Stomach (tissue), 19 donors: ENCODE measurements at places on chromosomes 11 and 22.

- DNase-seq = no peak
These were observed 538.9 kb upstream of the API5 start for GRCh38 chr11:42772886-42773285.

DNA sequence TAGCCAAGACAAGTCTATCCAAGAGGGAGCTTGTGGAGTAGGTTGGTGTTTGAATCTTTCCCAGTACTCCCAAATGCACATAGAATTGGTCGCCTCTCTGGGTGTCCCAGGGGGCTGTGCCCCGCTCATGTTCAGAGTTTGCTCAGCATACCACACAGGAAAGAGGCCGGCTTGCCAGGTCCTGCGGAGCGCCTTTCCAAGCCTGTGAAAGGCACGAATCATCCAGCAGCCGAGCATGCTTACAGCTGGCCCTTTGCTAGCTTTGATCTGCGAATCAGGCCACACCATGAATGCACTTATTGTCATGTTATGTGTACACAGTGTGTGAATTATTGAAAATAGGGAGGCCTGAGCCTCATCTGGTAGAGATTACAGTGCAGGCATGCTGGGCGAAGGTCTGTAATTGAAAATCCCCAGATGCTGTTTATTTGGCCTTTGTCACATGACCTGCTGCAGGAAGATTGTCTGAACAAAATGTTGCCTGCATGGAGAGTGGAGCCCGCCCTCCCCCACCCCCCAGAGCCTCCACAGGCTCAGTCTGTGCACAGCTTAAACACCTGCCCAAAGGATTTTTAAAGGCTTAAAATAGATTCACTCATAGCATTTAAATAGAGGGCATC, 163.3 kb upstream of the RASSF10 start:
- peak; percentile 55 for DNase-seq

DNA sequence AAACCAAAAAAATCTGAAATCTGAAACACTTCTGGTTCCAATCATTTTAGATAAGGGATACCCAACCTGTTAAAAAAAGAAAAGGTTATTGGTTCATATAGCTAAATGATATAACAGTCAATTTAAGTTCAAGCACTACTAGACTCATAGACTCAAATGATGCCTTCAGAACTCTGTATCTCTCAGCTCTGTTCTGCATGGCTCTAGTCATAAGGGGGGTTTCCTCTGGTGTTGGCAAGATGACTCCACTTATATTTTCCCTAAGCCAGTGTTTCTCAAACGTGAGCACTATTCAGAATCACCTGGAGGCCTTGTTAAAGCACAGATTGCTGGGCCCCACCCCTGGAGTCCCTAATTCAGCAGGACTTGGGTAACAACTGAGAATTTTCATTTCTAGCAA, 11.5 kb upstream of the RRAS2 start:
- DNase-seq = no peak

DNA sequence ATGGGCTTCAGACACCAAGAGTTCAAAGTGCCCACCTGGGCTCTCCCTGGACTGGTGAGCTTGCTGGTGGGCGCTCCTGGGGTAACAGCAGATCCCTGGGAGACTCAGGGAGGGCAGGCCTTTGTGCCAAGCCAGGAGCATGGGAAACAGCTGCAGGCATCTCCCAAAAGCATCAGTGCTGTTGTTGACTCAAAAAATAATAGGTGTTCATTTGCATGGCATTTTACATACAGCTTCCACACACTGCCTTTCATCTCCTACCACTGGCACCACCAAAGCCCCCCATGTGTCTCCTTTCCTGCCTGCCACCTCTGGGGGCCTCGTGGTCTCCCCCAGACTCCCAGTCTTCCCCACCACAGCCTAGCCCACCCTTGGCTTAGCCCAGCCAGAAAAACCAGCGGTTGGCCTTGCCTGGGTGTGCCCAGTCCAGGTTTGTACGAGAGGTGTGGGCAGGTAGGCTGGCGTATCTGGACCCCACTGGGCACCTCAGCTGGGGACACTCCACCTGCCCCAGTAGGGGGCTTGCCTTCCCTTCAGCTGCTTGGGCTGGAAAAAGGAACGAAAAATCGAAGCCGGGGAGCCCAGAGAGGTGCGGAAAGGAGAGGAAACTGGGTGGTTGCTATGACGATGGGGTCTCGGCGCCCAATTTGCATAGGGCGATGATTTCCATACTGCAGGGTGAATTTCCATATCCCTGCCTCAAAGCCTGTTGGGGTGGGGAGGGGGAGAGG, 15.0 kb downstream of the POU2F3 start:
- no peak for DNase-seq

DNA sequence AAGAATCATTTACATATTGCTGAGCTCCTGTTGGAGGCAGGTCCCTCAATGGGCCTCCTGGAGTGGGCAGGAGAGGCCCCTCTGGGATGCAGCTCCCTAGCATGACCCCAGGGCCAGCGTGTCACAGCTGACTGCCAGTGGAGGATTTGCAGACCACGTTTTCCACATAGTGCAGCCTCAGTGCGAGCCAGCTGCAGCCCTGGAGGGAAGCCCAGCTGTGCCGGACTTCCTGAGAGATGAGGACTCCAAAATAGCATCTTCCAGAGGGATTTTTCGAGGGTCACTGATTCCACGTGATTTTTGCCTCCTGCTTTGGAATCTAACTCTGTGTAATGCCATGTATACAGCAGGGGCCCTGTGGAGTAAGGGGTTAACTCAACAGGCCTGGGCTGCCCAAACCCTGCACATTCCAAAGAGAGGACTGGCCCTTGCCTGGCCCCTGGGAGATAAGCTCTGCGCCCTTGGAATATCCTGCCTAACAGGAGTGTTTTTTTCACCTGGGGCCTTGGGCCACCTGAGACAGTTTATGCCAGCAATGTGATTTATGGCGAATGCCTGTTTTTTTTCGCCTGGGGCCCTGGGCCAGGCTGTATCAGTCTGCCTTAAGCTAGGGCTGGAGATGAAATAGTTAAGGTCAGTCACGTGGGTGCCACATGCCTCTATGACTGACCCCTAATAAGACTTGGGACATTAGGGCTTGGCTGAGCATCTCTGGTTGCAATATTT, 47.4 kb downstream of the RPS6KA4 start:
- peak; percentile 85 for DNase-seq

DNA sequence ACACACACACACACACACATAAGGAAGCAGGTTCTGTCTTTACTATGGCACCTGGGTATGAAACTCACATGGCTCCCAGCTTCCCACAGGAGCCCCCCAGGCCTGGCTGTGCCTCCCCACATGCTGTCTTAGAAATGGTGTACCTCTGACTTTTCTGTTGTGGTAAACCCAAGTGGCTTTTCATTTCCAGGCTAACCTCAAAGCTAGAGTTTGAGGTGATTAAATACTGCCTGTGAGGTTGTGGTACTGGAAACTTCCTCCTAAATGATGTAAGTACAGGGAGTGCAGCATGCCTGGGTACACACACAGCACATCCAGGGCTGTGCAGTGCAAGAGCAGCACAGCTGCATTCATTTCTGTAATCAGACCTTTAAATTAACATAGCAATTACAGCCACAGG, 34.4 kb downstream of the ME3 start:
- no peak for DNase-seq

- DNase-seq = no peak
These were observed 48.2 kb downstream of the MICAL3 start for GRCh38 chr22:17976121-17976520.

DNA sequence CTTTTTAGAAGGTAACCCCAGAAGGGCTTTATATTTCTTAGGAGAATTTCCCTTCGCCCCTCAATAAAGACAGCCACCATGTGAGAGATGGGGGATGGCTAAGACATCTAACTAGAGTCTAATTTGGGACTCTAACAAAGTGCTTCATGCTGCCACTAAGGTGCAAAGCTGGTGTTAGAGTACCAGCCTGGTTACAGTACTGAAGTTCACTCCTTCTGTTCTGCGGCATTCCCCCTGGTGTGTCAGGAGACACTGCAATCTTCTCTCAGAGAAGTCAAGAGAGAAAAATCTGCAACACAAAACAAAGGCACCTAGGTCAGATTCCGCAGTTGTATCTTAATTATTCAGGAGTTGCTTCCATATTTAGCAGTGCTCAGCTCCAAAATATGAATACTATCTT, 603.0 kb upstream of the CADM1 start:
- DNase-seq = no peak

- no peak for DNase-seq
These were observed 13.3 kb downstream of the CSNK1E start for GRCh38 chr22:38303974-38304373.

GRCh38 chr22:48934446-48934845, 893.2 kb downstream of the BRD1 start:
- DNase-seq = no peak

DNA sequence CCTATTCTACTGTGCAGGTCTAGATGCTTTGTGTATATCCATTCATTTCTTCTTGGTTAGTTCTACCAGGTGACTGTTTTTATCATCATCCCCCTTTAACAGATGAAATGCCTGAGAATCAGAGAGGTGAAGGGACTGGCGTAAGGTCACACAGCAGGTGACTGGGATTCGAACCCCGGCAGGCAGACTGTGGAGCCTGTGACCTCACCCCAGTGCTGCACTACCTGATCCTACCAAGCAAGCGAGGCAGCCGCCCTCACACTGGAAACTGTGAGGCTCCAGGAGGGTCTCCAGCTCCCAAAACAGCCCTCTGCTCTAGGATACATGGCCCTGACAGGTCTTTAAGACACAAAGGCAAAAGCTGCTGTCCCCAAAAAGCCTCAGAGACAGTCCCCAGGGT, 91.7 kb downstream of the CHST1 start:
- DNase-seq = no peak

DNA sequence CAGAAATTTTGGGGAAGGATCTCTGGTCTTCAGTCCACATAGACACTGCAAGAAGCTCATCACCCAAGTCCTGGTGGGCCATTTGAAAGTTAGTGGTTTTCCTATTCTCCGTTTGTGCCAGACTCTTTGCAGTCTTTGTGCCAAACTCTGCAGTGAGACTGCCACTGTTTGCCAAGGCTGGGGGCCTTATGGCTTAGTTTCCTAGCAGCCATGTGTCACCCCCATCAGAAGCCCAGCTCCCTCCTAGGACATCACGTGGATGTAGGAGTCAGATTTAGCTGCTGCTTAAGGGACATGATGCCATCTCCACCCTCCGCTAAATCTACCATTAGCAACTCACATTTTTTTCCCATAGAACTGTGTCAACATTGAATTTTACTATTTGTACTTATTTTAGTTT, 220.0 kb downstream of the C11orf91 start:
- DNase-seq = no peak

- peak; percentile 25 for DNase-seq
These were observed 531.7 kb downstream of the TBC1D22A start for GRCh38 chr22:47294222-47294532.

GRCh38 chr11:119046489-119046888, 10.5 kb downstream of the HYOU1 start:
- DNase-seq = no peak

DNA sequence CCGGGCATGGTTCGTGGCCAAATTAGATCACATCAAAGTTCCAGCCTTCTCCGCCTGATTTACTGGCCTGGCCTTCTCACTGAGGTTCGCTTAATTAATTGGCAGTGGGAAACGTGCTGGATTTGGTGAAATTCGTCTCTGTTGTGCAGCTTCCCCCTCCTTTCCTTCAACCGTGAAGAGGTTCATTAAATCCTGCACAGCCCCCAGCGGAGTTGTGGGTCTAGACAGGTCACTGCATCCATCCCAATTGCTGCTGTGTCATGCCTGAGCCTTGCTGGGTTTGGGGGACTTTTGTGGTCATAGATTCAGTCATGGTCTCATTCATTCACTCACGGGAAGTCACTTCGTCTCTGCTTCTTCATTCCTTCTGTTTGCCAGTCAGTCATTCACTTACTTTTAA, 90.0 kb downstream of the INSC start:
- no peak for DNase-seq

DNA sequence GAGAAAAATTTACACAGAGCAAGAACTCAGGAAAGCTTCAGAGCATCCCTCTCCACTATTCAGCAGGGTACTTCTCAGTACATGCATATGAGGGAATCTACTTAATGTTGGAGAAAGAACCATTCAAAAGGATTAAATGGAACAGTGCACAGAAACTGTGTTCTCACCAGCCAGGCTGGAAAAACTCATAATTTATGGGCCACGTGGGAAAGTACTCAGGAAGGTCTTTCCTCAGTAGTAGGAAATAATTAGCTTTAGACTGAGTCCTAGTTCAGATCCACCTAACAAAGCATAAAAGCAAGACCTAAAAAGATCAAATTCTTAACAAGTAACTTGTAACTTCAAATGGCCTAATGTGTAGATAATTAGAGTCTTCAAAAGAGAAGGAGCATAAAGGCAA, 134.0 kb downstream of the FAM76B start:
- no peak for DNase-seq

GRCh38 chr11:72899238-72899637, 85.0 kb downstream of the ATG16L2 start:
- DNase-seq = no peak

DNA sequence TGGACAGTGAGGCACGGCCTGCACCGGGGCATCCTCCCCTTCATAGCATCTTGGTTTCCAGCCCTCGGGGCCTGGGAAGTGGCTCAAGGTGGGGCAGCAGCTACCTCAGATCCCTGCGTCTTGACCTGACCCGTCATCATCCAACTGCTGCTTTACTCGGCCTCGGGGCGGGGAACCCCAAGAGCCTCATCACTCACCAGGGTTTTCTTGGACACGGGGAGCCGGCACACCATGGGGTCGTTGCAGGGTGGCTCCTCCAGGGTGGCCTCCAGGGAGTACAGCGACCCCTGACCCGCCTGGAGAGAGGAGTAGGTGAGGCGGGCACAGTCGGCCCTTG, 651 bp downstream of the CTSF start:
- DNase-seq = no peak

DNA sequence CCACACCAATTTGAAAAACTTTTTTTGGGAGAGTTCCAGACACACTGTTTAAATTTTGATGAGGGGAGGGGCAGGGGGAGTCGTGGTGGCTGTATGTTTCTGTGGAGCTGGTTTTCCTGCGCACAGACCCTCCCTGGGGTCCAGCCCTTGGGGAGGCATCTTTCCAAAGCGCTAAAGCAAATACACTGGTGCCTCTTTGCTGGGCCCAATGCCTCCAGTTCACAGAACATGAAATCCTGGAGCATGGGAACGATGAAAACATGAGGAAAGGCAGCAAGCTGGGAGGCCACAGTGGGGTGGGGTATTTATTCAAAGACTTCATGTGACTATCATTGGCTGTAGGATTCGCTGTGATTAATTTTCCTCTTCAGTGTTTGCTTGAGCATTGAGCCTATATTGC, 135.3 kb downstream of the CCDC34 start:
- DNase-seq = no peak

DNA sequence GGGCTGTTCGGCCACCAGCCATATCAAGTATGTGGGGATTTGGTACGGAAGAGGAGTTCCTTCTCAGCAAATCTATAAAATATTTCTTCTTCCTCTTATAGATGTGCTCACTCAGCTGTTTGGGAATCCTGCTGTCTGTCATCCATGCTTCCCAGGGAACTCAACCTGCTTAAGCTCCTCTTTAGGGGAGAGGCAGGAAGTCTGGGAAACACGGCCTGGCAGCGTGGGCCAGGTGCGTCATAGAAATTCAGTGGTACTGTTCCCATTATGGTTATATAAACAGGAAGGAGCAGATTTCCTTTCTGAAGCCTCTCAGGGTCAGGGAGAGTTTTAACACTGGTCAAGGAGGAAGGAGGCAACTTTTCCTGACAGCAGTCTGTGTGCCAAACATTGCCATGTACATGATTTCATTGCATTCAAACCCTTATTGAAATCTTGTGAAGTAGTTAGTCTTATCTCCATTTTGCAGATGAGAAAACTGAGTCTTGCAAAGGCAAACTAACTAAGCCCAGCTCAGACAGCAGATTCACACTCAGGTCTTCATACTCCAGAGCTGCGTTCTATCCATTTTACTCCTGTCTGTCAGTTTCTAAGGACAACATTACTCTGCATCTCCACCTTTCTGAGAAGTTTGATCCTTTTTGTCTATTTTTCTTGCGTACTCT, 35.4 kb upstream of the AMOTL1 start:
- no peak for DNase-seq

- no peak for DNase-seq
These were observed 8.0 kb upstream of the RHOD start for GRCh38 chr11:67048515-67049130.
